ENCODE measurements at places on chromosomes 13 and 19. TPM values are rescaled to one million over a fixed set of nuclear protein-coding genes. Genes with fewer than 3 reads are reported as not detected.

DNA sequence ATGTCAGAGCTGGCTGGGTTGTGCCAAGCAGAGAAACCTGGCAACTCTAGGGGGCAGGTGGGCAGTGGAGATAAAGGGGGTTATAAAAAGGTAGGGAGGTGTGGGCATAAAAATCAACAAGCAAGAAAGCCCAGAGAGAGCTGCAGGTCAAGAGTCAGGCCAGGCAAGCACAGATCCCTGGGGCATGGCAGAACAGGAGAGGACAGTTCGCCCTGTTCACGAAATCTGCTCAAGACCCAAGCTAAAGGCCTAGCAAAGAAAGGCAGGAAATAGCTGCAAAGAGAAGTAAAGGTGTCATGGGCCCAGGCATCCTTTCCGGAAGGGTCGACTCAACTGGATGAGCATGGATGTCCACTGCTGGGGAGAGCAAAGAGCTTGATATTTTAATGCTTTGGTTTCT, 3.4 kb downstream of the MBNL2 start:
- DNase-seq: peak; percentile 53

GRCh38 chr19:13823256-13823655, 28.0 kb downstream of the ZSWIM4 start:
- no peak for DNase-seq

DNA sequence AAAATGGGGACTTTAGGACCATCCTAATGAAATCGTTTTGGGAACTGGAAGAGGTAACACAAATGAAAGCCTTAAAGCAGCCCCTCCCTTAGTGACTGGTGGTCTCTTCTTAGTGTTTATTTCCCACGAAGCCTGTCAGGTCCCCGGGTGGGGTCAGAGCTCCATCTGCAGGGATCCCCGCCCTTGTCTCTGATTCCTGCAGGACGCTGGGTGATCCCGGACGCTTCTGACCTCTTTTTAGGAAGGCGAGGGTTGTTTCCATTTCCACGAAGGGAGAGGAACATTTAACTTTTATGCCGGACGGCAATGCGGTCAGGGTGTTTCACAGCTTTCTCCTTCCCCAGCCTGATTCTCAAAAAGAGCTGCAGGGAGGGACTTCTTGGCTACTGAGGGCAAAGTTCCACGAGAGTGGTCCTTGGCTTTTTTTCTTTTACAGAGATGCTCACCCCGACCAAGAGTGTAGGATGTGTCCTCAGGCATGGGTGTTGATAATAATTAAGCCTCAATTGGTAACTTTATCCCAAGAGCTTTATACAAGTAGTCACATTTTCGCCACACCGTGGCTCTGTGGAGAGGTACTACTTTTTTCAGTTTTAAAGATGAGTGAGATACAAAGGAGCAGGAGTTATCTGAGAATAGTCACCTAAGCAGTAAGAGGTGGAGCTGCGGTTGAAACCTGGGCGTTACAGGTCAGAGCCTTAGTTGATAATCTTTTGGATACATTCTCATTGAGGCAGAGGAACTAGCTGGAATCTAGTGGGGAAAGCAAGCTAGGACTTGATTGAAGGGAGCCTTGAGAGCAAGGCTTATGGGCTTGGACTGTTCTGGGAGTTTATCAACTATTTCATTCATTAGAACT, 813 bp downstream of the ZNF284 start:
- no peak for DNase-seq

GRCh38 chr19:34118879-34119748, 53.2 kb upstream of the LSM14A start:
- DNase-seq: no peak

DNA sequence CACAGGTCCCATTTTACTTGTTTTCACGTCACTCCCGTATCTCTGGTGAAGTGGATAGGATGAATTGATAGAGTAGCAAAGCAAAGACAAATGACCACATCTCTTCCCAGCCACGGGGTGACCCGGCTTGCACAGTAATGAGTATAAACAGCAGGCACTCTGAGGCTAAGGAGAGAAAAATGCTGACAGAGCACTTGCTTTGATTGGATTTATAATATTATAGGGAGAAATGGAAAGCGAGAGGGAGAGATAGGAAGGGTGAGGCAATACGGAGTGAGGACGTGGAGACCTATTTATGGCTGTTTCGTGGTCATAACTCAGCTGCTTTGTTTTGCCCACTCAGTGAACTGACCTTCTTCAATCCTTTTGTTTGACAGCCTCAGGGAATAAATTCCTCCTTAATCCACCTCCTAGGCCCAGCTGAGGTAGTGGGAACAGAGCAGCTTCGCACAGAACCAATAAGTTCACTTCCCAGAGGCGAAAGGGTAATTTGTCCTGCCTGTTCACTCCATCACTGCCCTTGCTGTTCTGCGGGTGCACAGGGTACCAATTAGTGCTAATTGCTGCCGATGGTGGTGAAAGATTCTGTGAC, 68.6 kb downstream of the ERCC5 start:
- no peak for DNase-seq

DNA sequence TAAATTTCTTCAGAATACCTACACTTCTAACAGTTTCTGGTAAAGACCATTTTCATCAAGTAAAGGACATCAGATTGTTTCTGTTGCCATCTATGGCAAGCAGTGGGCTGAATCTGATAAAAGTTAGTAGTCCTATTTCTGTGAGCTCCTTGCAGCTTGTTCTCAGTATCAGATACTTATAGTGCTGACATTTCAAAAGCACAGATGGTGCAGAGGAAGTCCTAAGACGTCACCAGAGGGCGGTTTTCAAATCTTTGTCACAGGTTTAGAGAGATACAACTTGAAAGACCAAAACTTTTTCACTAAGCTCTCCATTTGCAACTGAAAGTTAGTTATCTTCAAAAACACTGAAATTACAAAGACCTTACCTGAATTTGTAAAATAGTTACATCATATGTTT, 719.8 kb downstream of the SLITRK1 start:
- no peak for DNase-seq

DNA sequence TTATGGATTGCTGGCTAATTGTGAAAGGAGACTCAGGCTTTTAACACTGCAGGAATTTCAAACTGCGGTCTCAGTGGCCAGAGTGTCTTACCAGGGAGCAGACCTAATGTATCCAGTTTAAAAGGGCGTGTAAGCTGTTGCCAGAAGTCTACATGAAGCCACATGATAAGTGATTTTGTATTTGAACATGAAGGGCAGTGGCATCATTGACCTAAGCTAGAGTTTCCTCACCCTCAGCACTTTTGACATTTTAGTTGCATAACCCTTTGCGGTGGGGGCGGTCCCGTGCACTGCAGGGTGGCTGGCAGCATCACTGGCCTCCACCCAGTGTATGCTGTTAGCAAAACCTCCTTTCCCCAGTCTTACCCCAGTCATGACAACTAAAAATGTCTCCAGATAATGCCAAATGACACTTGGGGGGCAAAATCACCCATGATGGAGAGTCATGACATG, 23.7 kb upstream of the GPR18 start:
- peak; percentile 63 for DNase-seq

The GAPDHS gene
- not detected for total RNA-seq
